ENCODE measurements at places on chromosomes 4 and X. TPM values are rescaled to one million over a fixed set of nuclear protein-coding genes. Genes with fewer than 3 reads are reported as not detected.

The PRKG2 gene
- 0.09 TPM for total RNA-seq

The YIPF7 gene
- total RNA-seq: not detected

The MAGEA1 gene
- total RNA-seq: not detected

The GAGE1 gene
- total RNA-seq: not detected

The CLDN24 gene
- total RNA-seq: not detected

The TAF7L gene
- 0.09 TPM for total RNA-seq

The WDFY3 gene
- 72.4 TPM for total RNA-seq

The HDX gene
- total RNA-seq: 5.5 TPM

The FOXO4 gene
- 5.3 TPM for total RNA-seq

The FHIP1A gene
- under 0.01 TPM for total RNA-seq

The SPACA5 gene
- not detected for total RNA-seq

The ZMAT1 gene
- total RNA-seq: 2.2 TPM

The MAGEB2 gene
- total RNA-seq: not detected

The CT45A3 gene
- total RNA-seq: not detected

The IQCM gene
- not detected for total RNA-seq

The LETM1 gene
- 108 TPM for total RNA-seq

The RBM46 gene
- total RNA-seq: not detected

The PCSK1N gene
- not detected for total RNA-seq

The MAP7D2 gene
- 0.36 TPM for total RNA-seq

The SMR3B gene
- total RNA-seq: not detected

The SPANXN4 gene
- total RNA-seq: not detected

The ING2 gene
- 7.6 TPM for total RNA-seq

The ZIC3 gene
- not detected for total RNA-seq

The CTAG2 gene
- total RNA-seq: not detected
